HFF-Myc (cell line): ENCODE measurements at places on chromosomes 11 and 22.

DNA sequence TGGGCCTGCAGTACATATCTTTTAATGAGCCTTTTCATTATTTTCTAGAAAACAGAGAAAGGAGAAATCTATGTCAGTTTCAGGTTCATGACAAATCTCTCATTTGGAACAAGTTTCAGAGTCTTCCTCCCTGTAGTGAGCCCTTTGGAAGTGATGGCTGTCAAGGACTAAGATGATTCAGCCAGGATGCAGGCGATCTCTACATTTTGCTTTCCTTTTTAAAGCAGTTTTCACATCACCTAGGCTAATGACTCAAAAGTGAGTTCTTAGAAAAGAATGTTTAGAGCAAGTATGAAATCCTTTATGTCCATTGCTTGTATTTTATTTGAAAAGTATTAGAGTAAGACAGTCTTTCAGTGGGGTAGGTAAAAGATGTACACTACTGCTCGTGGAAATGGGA is 130.1 kb downstream of the TRPC6 start:
- no peak for DNase-seq

- DNase-seq, result no peak
These were observed 57.3 kb downstream of the BDNF start for GRCh38 chr11:27642954-27643353.

DNA sequence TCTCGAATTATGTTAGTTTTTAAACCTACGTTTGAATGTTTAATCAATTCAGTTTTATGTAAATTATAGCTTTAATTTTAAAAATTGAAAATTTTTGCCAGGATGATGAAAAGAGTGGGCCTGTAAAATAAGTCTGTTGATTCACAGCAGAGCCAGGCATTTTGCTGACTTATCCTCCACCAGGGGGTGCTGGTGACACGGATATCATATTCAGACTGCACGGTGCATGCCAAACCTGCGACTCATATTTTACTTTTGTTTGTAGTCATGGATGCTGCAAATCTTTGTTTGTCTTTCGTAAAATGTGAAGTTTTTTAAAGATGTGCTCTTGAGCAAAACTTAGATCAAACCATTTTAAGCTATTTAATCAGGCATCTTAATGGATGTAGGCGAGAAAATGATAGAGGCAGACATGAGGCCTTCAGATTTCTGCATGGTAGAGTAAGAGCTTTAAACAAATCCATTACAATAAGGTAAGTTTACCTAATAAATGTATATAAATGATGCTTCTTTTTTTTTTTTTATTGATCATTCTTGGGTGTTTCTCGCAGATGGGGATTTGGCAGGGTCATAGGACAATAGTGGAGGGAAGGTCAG is 3.6 kb upstream of the OR8B3 start:
- DNase-seq, result peak; percentile 53

DNA sequence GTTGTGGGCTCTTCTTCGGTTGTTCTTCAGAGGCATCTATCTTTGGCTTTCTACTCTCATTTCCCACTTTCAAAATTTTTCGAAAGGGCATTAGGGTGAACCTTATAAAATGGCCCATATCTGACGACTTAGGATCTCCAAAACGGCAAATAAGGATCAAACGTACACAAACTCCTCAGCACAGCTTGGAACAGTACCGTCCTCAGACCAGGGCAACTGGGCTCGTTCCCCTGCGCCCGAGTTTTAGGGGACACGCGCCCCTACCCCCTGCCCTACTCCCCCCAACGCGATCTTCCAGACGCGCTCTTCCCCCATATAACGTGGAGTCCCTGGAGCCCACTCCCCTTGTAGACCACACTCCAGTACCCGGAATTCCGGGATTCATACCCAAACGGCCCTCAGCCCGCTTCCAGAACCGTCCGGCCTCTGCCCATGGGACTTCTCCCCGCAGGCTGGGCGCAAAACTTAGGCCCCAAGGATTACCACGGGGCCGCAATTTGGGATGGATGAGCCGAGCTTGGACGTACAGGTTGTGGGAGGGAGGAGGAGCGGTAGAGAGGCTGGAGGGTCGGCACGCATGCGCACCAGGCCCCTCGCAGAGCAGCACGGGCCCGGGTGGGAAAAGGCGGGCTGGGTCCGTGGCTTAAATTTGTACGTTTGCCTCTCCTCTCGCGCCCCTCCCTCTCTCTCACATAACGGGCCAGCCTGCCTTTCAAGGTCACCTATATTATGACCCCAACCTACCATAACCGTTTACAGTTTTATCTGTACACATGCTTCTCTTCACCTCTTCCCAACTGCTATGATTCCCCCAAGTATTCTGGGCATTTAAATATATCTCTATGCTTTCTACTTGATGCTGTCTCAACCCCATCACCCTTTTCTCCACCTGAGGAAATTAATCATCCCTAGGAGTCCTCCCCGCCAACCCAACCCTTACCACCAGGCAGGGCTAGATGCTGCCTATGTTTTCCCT is 3.4 kb downstream of the CCDC89 start:
- no peak for DNase-seq

DNA sequence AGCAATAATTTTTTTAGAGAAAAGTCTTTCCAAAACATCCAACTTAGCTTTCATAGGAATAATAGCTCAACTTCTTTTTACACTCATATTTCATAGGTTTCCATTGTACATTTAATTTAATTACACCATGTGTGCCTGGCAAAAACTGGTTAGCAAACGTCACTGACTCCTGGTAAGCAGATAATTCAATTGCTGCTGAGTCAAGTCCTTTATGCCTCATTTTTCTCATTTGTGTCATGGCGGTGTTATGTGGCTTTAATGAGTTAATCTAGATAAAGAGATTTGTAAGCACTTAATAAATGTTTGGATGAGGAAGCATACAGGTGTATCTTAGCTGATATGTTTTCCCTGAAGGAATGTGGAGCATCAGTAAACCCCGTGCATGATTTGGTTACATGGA is 41.2 kb upstream of the PAK1 start:
- DNase-seq, result no peak

- DNase-seq, result no peak
These were observed 48.2 kb downstream of the RTL6 start for GRCh38 chr22:44449683-44450425.
